ENCODE measurements at places on chromosomes 12 and 14. TPM values are rescaled to one million over a fixed set of nuclear protein-coding genes. Genes with fewer than 3 reads are reported as not detected.

- no peak for DNase-seq
Measured at GRCh38 chr12:127552838-127553237, 714.1 kb upstream of the TMEM132C start.

GRCh38 chr12:51867371-51867770 lies 18.9 kb upstream of the FIGNL2 start:
- no peak for DNase-seq

- no peak for DNase-seq
Measured at GRCh38 chr12:74644681-74645080, 107.0 kb downstream of the ATXN7L3B start.

DNA sequence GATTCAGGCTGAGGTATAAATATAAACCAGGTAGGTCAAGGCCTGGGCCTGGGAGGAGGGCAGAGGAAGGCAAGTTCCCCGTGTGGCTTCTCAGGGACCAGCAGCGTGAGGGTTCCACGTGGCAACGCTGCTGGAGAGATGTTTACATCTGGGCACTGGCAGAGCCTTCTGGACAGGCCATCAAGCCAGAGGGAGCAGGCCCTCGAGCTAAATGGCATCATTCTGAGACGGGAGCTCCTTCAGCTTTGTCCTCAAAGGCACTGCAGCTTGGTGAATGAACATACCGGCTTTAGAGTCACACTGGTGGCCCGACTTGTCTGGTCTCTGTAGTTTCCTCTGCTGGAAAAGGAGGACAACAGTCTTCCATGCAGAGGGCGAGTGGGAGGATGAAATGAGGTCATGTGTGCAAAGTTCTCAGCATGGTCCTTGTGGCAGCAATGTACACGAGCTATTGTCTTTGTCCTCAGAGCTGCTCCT lies 231.3 kb downstream of the ZFP36L1 start:
- peak; percentile 64 for DNase-seq

GRCh38 chr14:54665946-54666345 lies 99.0 kb downstream of the SAMD4A start:
- no peak for DNase-seq

DNA sequence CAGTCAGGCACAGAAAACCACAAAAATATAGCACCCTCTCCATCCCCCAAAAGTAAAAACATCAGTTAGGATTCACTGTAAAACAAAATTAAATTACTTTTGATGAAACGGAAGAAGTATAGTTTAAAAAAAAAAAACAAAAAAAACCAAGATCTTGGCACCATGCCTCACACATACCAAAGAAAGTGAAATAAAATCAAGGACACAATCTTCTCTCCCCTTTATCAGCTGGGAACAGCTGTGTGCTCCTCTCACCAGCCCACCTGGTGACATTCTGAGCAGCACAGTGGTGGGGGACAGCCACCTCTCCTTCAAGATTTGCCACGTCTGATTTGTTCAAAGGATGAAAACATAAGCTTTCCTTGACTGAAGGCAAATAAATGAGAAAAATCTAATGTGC lies 55.5 kb downstream of the ESR2 start:
- DNase-seq, result no peak

DNA sequence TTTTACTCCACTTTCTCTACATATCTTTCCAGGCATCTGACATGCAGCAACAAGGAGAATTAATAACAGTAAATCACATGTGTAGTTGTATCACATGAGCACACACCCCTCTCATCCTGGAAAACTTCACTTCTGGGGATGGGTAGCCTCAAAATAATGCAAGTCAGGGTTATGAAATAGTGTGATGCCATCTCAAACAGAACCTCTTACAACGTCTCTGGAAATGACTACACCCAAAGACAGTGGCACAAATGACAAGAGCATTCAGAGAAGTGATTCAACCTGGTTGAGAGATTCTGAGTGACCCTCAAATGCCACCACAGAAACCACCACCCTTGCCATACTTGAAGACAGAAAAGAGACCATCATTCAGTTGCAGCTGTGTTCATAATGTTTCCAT lies 2.8 kb downstream of the DIO2 start:
- no peak for DNase-seq

DNA sequence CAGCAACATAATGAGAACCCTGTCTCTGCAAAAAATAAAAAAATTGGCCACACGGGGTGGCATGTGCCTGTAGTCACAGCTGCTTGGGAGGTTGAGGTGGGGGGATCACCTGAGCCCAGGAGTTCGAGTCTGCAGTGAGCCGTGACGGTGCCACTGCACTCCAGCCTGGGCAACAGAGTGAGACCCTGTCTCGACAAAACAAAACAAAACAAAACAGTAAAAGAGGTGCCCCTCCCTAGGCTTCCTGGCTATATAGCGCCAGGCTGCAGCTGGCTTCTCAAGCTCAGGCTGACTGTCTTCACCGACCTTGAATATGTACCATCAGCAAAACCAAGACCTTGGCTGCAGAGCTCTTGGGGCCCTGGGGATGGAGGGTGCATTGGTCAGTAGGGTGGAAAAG lies 29.4 kb downstream of the TSPAN9 start:
- no peak for DNase-seq

DNA sequence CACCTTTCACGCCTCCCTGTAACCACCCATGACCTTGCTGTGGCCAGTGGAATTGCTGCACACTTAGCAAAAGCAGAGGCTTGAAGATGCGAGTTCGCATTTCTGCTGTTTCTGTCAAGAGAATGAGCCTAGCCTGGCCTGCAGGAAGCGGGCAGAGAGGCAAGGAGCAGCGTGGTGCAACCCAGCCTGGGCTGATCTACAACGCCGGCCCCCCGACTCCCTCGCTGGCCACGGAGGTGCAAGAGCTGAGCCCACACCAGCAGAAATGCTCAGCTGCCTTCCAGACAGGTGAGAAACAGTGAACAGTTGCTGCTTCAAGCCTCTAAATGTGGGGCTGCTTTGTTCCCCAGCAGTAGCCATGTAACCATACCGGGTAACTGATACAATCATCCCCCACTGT lies 116.4 kb downstream of the NCOR2 start:
- no peak for DNase-seq

GRCh38 chr14:49420201-49420600 lies 166.0 kb downstream of the RPS29 start:
- no peak for DNase-seq

- no peak for DNase-seq
Measured at GRCh38 chr12:13052421-13052820, 8.2 kb downstream of the FAM234B start.

- no peak for DNase-seq
Measured at GRCh38 chr12:76669981-76670380, 93.9 kb upstream of the ZDHHC17 start.

DNA sequence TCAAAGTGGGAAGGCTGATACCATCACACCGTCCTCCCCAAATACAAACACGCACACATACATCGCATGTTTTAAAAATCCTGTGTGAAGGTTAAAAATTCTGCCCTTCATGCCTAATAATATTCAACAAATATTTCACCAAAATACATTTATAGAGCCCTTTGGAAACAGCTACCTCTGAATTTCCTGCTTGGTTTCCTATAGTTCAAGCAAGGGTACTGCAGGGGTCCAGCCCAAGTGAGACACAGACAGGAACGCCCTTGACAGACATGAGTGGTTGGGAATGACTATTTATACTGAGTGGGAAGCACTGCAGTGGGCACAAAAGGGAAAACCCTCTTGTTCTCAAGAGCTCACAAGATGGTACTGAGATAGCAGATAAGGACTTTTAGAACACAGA lies 51.0 kb downstream of the ST8SIA1 start:
- no peak for DNase-seq

- DNase-seq, result no peak
Measured at GRCh38 chr14:69284170-69284569, 24.2 kb downstream of the GALNT16 start.

DNA sequence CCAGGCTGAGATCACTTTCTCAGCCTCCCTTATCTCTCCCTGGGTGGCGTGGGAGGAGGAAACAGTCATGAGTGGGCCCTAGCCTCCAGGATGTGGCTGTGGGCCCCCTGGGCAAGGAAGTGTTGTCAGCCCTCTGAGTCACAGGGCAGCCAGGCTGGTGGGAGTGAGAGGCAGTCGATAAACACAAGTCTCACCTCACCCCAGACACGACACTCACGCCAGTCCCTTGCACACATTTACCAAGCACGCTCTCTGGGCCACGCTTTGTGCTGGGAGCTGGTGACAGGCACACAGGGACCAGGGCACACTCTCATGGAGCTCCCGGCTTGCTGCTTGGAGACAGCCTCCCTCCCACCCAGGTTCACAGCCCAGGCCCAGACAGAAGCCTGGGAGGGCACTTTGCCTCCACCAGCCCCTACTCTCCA lies 1.9 kb upstream of the KRT79 start:
- DNase-seq, result no peak

ORAI1 gene
- 22.9 TPM for polyA plus RNA-seq

CCDC196 gene
- polyA plus RNA-seq, result not detected

ARMH4 gene
- polyA plus RNA-seq, result 0.18 TPM

NPFF gene
- not detected for polyA plus RNA-seq

LMO3 gene
- polyA plus RNA-seq, result not detected

AQP6 gene
- 0.38 TPM for polyA plus RNA-seq

WASHC4 gene
- polyA plus RNA-seq, result 15.5 TPM

CLEC4A gene
- 0.50 TPM for polyA plus RNA-seq

Measured in HepG2 (cell line).